ENCODE measurements at places on chromosomes 4 and X.

- peak; percentile 10 for DNase-seq
Observed at GRCh38 chrX:100512471-100512870, 72.3 kb upstream of the TNMD start.

DNA sequence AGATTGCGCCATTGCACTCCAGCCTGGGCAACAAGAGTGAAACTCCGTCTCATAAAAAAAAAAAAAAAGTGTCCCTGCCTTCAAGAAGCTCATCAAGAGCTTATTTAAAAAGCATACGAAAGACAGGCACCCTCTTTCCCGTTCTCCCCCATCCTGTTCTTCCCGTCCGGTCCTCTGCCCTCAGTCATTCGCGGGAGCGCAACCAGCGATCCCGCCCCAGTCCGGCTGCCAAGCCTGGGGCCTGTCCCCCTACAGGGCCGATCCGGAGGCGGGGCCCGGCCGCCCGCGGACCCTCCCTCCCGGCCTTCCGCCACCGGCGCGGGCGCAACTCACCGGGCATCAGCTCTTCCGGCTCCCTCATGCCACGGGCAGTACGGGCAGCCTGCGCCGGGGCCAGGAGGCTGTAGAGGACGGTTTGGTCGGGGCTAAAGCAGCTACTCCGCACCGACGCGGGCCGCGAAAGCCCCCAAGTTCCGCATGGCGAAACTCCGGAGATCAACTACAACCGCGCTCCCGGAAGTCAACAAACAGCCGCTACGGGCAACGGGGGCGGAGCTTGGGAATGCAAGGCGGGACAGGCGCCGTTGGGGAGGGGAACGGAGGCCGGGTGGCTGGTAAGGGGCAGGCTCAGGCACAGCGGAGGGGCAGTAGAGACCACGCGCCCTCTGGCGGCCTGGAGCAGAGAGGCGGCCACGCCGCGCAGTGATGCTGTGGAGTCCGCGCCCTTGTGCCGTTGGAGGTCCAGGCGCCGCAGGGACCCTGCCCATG, at the start of gene RPGR:
RPGR (minus strand) TSS at position 503 of the 768 bp plus-strand sequence; CDS start at position 361, 142 bp downstream.
- peak; percentile 93 for DNase-seq

DNA sequence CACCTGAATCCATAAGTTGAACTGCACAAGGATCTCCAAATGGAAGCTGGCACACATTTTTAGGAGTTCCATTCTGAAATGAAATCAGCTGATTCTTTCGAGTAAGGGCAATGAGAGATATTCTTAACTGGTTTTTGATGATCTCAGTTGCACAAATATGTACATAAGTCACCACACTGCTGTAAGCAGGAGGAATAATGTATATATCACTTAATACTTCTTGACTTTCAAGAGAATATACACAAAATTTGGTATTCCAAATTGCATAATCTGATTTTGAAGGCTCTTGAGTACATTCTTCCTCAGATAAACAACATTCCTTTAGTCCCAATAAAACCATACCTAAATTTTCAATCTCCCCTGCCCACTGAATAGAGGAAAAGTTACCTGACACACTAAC, 8.2 kb downstream of the FANCB start:
- DNase-seq: no peak

- no peak for DNase-seq
Observed at GRCh38 chrX:29477878-29478277, 737.5 kb upstream of the MAGEB2 start.

- peak; percentile 27 for DNase-seq
Observed at GRCh38 chrX:15107367-15107988, 162.4 kb downstream of the ASB9 start.
